ENCODE measurements at places on chromosomes 16 and 17. TPM values are rescaled to one million over a fixed set of nuclear protein-coding genes. Genes with fewer than 3 reads are reported as not detected.
A peak's percentile ranks its signal among the peaks of the same experiment; 100 is the strongest.

KCNJ18 gene
- polyA plus RNA-seq, result not detected

TM4SF5 gene
- 2.8 TPM for polyA plus RNA-seq

OMG gene
- polyA plus RNA-seq, result 0.69 TPM

DLX4 gene
- 0.49 TPM for polyA plus RNA-seq

ITGB3 gene
- 17.7 TPM for polyA plus RNA-seq

DNA sequence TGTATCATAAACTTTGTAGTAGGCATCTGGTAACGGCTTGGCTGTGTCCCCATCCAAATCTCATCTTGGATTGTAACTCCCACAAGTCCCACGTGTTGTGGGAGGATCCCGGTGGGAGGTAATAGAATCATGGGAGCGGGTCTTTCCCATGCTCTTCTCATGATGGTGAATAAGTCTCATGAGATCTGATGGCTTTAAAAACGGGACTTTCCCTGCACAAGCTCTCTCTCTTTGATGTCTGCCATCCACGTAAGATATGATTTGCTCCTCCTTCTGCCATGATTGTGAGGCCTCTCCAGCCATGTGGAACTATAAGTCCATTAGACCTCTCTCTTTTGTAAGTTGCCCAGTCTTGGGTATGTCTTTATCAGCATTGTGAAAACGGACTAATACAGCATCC, 248.7 kb downstream of the SNX29 start:
- no peak for DNase-seq

DNA sequence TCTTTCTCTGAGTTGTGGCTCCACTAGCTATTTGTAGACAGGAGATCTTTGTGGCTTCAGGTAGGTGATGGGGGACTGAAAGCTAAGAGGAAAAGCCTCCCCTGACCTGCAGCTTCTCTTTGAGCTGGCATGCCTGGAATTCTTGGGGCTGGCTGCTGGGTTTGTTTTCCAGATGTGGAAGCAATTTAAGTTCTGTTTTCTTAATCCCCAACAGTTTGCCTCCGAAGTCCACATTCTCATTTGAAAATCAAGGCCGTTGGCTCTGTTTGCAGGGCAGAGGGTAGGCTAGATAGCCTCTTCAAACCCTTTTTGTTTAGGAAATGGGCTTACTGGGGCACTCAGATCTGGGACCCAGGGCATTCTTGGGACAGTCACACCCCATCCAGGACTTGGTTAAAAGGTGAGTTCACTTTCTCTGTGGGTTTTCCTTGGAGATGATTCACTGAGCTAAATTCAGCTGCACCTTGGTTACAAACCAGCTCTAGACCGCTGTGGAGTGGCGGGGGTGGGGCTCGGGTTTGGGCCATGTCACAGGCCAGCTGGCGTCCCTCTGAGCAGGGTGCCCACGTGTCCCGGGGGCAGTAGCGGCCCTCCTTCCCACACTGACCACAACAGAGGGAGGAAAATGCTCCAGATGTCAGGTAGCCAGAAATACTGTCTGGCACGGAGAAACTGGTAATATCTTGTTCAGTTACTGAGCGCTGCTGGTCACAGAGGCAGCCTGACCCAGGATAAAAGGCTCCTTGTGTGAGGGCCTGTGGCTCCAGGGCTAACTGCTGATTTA, 108.5 kb downstream of the RAB11FIP4 start:
- DNase-seq, result no peak

DNA sequence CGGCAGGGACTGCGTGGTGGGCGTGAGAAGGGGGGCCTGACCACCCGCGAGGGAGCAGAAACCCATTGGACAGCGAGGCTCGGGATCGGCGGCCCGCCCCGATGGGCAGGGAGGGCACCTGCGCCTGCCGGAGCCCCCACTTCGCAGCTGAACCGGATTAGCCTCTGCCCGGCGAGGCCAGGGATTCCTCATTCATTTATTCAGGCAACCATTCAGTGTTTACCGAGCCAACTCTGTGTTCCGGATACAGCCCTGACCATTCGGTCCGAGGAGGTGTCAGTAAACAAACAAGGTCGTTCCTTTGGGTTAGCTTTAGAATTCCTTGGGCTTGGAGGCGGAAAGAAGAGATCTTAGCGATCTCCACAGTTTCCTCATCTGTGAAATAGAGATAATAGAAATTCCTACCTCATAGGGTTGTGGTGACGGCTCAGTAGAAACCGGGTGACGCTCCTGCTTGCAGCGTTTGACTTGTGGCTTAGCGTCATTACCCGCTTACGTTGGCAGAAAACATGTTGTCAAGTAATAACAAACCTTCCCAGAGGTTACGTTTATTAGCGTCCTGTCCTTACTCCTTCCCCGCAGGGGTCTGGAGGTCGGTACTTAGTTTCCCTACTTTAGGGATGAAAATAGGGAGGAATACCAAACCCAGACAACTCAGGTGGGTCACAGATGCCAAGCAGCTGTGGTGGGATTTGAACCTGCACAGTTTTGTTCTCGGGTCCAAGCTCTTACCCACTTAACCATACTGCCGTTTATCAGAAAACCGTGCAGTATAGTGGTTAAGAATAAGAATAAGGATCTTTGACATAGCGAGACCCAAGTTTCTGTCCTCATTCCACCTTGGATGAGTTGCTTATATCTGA, 893 bp downstream of the POLR3E start:
- peak; percentile 84 for DNase-seq

- no peak for DNase-seq
Observed at GRCh38 chr17:14594690-14595089, 293.8 kb downstream of the HS3ST3B1 start.

DNA sequence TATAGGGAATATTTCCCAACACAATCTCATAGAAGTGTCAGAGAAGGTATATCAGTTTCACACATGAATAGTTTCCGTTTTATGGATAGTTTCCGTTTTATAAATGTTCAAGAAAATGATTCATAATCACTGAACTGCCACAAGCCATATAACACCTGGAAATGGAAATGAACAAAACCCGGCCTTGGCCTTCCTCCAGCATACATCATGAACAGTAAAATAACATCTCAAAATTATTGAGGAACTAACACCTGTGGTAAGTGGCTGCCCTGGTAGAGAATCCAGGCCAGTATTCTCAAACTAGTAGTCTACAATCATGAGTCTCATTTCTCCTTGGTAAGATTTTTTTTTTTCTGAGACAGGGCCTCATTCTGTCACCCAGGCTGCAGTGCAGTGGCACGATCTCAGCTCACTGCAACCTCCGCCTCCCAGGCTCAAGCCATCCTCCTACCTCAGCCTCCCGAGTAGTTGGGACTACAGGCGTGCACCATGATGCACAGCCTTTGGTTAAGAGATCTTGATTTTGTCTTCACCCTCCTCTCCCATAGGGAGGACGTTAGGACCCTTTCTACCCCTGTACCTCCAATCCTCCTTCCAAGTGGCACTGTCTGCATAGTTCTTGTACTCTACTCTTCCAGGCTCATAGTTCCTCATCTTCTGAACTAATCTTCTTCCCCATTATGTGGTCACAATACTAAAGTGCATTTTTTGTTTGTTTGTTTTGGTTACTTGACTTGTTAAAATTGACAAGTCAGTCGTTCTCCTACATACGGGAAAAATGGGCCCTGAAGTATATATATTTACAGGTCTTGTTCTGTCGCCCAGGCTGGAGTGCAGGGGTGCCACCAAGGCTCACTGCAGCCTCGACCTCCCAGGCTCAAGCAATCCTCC, 15.0 kb upstream of the RGS9 start:
- DNase-seq, result no peak

- DNase-seq, result no peak
Observed at GRCh38 chr16:89476811-89477261, 13.5 kb downstream of the ANKRD11 start.

DNA sequence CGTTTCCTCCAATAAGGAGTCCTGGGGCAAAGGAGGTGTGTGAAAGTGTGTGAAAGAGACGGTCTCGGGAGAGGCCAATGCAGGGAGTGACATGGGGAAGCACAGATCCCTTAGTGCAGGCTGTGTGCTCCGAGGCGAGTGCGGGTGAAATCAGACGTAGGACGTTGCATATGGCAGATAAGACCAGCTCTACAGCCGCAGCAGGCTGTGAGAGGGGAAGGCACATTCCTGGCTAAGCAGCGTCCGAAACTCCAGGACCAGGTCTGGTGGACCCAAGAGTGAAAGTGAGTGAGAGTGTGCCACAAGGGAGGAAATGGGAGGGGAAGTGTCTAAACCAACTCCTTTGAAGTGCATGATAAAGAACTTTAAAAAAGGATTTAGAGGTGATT, 11.3 kb downstream of the POLR3K start:
- DNase-seq, result no peak

- no peak for DNase-seq
Observed at GRCh38 chr17:78819806-78820792, 20.5 kb downstream of the USP36 start.

- DNase-seq, result no peak
Observed at GRCh38 chr17:6142701-6143100, 72.5 kb downstream of the WSCD1 start.

- no peak for DNase-seq
Observed at GRCh38 chr16:25078386-25078978, 33.1 kb upstream of the LCMT1 start.

DNA sequence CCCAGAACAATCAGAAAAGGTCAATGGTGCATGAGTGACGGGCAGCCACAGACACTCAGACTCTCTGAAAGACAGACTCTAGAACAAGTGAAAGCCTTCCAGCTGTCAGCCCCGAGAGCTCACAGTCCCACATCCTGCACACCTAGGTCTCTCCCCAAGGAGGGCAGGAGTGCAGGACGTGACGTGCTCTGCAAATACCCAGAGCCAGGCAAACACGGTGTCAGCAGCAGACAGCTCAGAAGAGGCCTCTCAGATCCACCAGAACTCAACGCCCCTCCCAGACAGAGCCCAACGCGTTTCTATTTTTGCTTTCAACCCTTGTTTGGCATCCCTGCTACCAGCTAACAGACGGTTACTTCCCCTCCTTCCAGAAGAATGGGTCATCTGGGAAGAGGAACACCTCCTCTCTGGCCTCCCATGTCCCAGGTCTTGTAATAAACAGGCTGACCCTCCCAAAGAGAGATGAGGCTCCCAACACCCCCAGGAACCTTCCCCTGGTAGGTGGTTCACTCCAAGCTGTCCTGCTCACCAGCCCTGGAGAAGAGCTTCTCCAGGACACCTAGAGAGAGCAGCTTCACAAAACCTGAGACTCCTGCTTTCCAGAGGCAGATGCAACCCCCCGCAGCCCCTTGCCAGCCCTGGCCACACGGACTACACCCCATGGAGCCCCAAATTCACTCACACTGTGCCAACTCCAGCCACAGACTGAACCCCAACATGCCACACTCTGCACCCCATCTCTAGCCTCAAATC, 7.6 kb downstream of the PITPNM3 start:
- DNase-seq, result no peak

Measured in left renal cortex interstitium (tissue), 4 donors.